ENCODE measurements at places on chromosomes 13 and 19.

DNA sequence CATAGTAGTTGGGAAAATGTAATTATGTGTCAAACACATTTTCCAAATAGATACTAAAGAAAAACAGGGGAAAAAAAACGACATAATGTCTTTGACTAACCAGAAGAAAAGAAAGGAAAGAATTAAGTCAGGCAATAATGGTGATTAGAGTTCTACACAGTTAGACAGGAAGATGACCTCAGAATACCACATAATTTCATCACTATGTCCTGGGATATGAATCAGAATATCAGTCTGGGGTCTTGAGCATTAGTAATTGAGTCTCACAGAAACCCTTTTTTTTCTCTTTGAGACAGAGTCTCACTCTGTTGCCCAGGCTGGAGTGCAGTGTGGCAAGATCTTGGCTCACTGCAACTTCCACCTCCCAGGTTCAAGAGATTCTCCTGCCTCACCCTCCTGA, 503.4 kb downstream of the SLITRK1 start:
- no peak overlapping the region for H3K4me3 ChIP-seq
- H3K27me3 ChIP-seq, result no peaks in the 10 kb centered on the region
- no peak for DNase-seq
- H3K27ac ChIP-seq, result no peak overlapping the region

GRCh38 chr13:30334663-30335386, 27.5 kb upstream of the KATNAL1 start:
- H3K27me3 ChIP-seq, result no peaks in the 10 kb centered on the region
- H3K36me3 ChIP-seq, result no peaks in the 10 kb centered on the region
- H3K4me3 ChIP-seq, result no peak overlapping the region
- DNase-seq, result peak; percentile 38

GRCh38 chr19:49413348-49413747, 9.9 kb downstream of the PTH2 start:
- H3K27me3 ChIP-seq, result no peaks in the 10 kb centered on the region
- no peak overlapping the region for H3K27ac ChIP-seq
- no peaks in the 10 kb centered on the region for H3K36me3 ChIP-seq
- DNase-seq, result no peak

DNA sequence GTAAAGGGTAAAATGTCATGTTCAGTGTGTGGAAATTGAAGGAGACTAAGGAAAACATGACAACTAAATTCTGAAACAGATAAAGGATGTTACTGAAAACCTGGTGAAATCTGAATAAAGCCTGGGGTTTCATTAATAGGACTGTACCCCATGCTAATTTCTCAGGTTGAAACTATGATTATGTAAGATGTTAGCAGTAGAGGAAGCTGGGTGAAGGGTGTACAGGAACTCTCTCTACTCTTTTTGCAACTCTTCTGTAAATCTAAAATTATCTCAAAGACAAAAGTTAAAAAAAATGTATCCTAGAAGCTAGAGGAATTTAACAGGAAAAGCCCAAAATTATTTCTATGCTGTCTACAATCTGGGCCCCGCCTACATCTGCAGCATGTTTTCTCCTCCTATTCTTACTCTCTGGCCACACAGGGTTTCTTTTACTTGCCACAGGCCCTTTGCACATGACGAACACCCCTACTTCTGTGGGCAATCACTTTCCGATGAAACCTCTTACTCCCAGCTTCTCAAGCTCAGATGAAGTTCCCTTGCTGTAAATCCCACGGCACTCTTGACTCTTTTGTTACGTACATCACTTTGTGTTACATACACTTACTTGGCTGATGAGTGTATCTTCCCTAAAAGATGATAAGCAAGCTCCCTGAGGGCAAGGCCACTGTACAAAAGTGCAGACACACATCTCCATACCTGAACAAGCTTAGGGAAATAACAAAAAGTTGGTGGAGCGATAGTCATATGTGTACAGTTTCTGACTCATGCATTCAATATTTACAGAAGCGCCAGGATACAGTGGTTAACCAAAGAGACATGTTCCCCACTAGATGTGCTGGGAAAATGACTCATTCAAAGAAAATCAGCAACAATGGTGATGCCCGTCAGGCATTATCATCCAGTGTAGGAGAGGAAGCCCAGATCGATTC, 32.6 kb downstream of the RUBCNL start:
- no peaks in the 10 kb centered on the region for H3K4me1 ChIP-seq
- DNase-seq, result no peak
- H3K27me3 ChIP-seq, result no peaks in the 10 kb centered on the region
- no peaks in the 10 kb centered on the region for H3K36me3 ChIP-seq

DNA sequence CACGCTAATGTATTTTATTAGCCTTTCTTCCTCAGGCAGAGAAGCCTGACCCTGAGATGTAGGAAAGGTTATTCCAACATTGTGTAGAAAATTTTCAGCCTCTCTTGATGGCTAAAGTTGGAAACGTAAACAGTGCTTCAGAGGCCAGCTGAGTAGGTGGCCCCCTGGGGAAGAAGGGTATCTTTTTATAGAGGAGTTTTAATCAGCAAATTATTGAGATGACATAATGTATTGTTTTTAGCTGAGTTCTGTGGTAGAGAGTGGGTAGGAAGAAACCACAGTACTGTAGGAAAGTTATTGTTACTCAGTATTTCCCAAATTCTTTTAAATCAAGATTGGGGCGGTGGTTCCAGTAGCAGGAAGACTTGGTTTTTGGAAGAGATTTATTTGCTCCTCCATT, 268.8 kb downstream of the DLEU7 start:
- H3K36me3 ChIP-seq, result no peaks in the 10 kb centered on the region
- no peak for DNase-seq
- no peak overlapping the region for H3K27ac ChIP-seq
- no peak overlapping the region for H3K4me3 ChIP-seq
- H3K27me3 ChIP-seq, result no peaks in the 10 kb centered on the region

DNA sequence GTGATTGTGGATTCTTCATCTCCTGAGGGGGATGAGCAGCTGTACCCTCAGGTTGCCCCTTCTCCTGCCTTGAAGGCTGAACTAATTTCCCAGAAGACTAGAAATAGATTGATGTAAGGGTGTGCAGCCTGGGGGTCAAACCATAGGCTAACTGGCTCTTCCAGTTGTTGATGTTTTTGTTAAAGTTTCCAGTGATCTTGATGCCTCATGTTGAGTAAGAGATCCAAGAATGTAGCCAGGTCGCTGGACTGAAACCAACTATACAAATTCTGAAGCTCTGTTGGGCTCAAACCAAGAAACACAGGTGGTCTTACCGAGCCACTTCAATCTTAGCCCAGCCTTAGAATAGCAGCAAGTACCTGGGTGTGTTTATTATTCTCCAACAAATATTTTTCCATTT, 391.8 kb downstream of the KLF5 start:
- no peak for DNase-seq
- H3K27ac ChIP-seq, result no peak overlapping the region
- H3K4me3 ChIP-seq, result no peak overlapping the region
- no peaks in the 10 kb centered on the region for H3K27me3 ChIP-seq
- no peaks in the 10 kb centered on the region for H3K4me1 ChIP-seq
- H3K36me3 ChIP-seq, result no peaks in the 10 kb centered on the region

GRCh38 chr19:6423499-6424194, 964 bp downstream of the KHSRP start:
- H3K36me3 ChIP-seq, result peaks cover 6% of the 10 kb centered on the region
- H3K4me3 ChIP-seq, result peak overlapping the region; percentile 42
- peak overlapping the region; percentile 58 for H3K27ac ChIP-seq
- DNase-seq, result no peak
- H3K4me1 ChIP-seq, result peaks cover 19% of the 10 kb centered on the region

GRCh38 chr19:35811317-35812219, 1.1 kb downstream of the PRODH2 start:
- no peak overlapping the region for H3K27ac ChIP-seq
- no peak for DNase-seq
- H3K27me3 ChIP-seq, result no peaks in the 10 kb centered on the region
- no peaks in the 10 kb centered on the region for H3K36me3 ChIP-seq
- peaks cover 8% of the 10 kb centered on the region for H3K4me1 ChIP-seq

GRCh38 chr13:110371550-110372465, 64.7 kb downstream of the COL4A2 start:
- H3K4me1 ChIP-seq, result no peaks in the 10 kb centered on the region
- no peaks in the 10 kb centered on the region for H3K36me3 ChIP-seq

- peak; percentile 89 for DNase-seq
- no peaks in the 10 kb centered on the region for H3K36me3 ChIP-seq
- H3K4me3 ChIP-seq, result no peak overlapping the region
- H3K4me1 ChIP-seq, result peaks cover 11% of the 10 kb centered on the region
These were observed 45.7 kb downstream of the TPP2 start for GRCh38 chr13:102642475-102642874.

GRCh38 chr13:32300920-32301319, 14.2 kb downstream of the ZAR1L start:
- H3K4me1 ChIP-seq, result no peaks in the 10 kb centered on the region
- no peak for DNase-seq
- H3K36me3 ChIP-seq, result no peaks in the 10 kb centered on the region
- H3K27me3 ChIP-seq, result no peaks in the 10 kb centered on the region

GRCh38 chr19:6527893-6528543, 2.8 kb upstream of the TNFSF9 start:
- H3K4me3 ChIP-seq, result no peak overlapping the region
- no peak overlapping the region for H3K27ac ChIP-seq
- H3K4me1 ChIP-seq, result peaks cover 14% of the 10 kb centered on the region
- DNase-seq, result no peak
- no peaks in the 10 kb centered on the region for H3K27me3 ChIP-seq

- H3K27me3 ChIP-seq, result no peaks in the 10 kb centered on the region
- H3K4me3 ChIP-seq, result no peak overlapping the region
- H3K4me1 ChIP-seq, result no peaks in the 10 kb centered on the region
These were observed 68.8 kb downstream of the DOCK9 start for GRCh38 chr13:98909016-98909415.

GRCh38 chr13:51000061-51000460, 90.5 kb downstream of the RNASEH2B start:
- no peak overlapping the region for H3K4me3 ChIP-seq
- H3K27ac ChIP-seq, result no peak overlapping the region
- no peak for DNase-seq
- no peaks in the 10 kb centered on the region for H3K27me3 ChIP-seq
- no peaks in the 10 kb centered on the region for H3K36me3 ChIP-seq

- DNase-seq, result peak; percentile 58
- no peaks in the 10 kb centered on the region for H3K36me3 ChIP-seq
- H3K27ac ChIP-seq, result no peak overlapping the region
- H3K4me1 ChIP-seq, result peaks cover 10% of the 10 kb centered on the region
- no peak overlapping the region for H3K4me3 ChIP-seq
These were observed 20.8 kb downstream of the NOVA2 start for GRCh38 chr19:45952686-45953505.
